ENCODE measurements at places on chromosomes 4 and X. TPM values are rescaled to one million over a fixed set of nuclear protein-coding genes. Genes with fewer than 3 reads are reported as not detected.

PCDH18 gene
- 0.28 TPM for total RNA-seq

EDNRA gene
- total RNA-seq: 5.1 TPM

SPP1 gene
- 0.17 TPM for total RNA-seq

STIM2 gene
- 18.0 TPM for total RNA-seq

PRR32 gene
- total RNA-seq: not detected

- no peak for DNase-seq
Observed at GRCh38 chr4:41428601-41429279, 109.2 kb upstream of the LIMCH1 start.

DNA sequence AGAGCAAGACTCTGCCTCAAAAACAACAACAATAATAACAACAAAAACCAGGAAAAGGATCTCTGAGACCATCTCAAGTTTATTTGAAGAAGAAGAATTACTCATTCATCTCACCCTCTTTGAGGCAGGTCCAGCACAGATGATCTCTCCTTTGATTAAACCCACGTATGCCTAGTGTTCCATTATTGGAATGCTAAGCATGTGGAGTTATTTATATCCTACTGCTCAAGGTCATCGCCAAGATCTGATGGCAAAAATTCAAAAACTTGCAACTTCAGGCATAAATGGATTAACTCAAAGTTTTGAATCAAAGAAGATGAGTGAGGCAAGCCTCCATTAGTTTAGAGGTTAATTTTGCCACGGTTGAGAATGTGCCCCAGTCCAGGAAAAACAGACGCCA, 184.2 kb downstream of the DHRSX start:
- DNase-seq: no peak

DNA sequence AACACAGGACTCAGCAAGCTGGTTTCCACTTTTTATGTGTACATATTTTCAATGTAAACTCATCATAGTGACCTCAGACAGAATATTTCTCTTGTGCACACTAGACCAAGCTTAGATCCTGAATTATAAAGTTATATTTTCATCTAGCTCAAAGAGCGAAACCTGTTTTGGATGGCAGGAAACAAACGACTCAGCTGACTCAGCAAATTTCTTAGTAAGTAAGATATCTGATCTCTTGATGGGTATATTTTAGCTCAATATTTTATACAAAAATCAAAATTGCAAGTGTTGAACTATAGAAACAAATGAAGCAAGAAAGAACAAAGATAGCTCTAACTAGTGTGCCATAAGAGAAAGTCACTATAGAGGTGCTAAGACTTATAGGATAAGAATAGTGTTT, 1114.5 kb downstream of the STPG2 start:
- no peak for DNase-seq

- DNase-seq: no peak
Observed at GRCh38 chr4:190017357-190018200, 9.5 kb downstream of the FRG2 start.

DNA sequence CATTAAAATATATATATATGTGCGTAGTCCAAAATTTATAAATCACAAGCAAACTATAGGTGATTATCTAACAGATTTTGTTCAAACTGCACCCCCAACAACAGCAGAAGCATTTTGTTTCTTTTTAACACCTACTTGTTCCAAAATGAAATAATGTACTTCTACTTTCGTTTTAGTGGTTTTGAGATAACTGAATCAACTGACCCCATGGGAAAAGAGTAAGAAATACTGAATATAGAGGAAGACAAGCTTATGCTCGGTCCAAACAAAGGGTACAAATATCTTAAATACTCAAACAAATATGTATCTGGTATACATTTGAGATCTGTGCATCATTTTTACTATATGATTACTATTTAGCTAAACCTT, 22.4 kb downstream of the MAP7D3 start:
- DNase-seq: no peak

GRCh38 chr4:57051095-57051494, 59.1 kb downstream of the IGFBP7 start:
- DNase-seq: no peak

DNA sequence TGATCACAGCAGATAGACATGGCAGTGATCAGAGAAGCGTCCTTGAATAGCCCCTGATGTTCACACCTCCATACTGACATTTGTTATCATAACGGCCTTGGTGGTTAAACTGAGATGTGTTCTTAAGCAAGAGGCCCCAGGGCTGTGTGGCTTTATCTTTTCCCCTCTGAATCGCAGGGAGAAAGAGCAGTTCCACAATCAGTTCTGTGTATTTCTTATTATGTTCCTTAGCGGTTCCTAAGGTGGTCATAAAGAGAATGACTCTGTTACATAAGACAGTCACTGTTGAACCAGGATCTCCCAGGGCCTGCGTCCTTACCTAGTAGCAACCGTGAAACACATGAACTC, 52.8 kb upstream of the CBR4 start:
- DNase-seq: no peak

- DNase-seq: no peak
Observed at GRCh38 chr4:52259978-52260377, 208.9 kb downstream of the SPATA18 start.

DNA sequence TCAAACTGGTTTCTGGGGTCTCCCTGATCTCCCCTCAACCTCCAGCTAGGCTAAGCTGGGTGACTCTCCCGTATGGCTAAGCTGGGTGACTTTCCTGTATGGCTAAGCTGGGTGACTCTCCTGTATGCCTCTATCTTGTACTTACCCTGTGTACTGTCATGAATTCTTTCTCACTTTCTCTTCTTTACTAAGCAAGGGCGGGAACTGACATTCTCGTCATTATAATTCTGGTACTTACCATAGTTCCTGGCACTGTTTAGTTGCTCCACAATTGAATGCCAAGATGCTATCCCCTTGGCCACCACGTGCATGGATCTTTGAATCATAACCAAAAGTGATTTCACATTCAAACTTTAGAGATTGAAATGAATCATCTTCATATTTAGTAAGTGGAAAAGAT, 8.8 kb downstream of the INTU start:
- no peak for DNase-seq

DNA sequence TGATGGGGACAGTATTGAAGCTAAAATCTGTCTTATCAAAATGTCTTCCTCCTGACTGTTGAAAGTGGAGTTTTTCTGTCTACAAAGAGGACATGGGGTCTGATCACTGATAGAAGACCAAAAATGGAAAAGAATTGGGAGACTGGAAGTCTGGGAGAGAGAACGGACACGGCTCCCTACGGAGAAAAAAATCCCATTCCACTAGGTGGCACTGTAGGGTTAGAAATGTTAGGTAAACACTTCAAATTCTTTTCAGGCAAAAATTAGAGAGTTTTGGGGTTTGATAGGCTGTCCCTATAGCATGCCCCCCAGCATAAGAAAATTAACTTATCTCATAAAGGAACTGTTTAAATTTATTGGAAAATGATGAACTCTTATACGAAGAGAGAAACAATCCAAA, 200.5 kb downstream of the FAM133A start:
- peak; percentile 0 for DNase-seq

Data from foreskin keratinocyte (primary cell).